Nucleus accumbens (tissue), 56 donors: ENCODE measurements at places on chromosomes 6 and 20.
A peak's percentile ranks its signal among the peaks of the same experiment; 100 is the strongest.

DNA sequence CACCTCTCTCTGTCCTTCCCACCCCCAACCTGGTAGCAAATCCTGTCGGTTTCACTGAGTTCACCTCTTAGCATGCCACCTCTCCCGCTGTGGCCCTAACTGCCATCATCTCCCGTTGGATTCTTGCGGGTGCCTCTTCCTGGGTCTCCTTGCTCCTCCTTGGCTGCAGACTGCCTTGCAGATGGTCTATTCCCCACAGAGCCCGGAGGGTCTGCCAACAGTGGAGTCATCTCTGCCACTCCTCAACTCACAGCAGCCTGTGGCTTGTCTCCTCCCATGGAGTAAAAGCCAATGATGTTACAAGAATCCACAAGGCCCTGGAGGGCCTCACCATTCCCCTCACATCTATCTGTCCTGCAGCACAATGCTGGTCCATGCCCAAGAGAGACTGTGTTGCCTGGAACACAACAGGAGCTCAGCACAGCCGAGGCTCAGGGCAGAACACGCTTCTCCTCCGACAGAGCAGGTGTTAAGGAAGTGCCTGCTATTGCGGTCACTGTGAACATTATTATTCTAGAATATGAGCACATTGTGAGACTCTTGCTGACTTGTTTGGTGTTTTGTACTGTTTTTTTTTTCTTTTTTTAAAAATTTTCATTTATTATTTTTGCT, 241.8 kb upstream of the SULF2 start:
- no peak for DNase-seq

GRCh38 chr6:35425284-35425683, 26.9 kb upstream of the FANCE start:
- no peak for DNase-seq

DNA sequence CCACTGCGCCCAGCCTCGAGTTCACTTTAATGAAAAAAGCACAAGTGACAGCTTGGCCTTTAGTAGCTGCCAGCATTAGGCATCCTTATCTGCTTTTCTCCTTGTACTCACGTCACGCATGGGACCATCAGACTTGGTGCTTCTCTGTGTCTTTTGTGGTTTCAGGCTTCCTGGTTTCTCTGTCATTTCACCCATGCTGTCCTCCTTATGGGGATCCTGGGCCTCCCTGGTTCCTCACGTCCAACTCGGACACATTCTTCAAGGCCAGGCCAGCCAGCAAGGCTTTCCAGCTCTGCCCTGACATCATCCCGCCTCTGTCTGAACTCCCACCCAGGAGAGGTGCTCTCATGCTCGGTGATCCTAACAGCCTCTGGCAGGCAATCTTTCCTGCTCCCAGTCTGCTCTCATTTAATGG, 83.2 kb downstream of the TIAM2 start:
- DNase-seq, result no peak

DNA sequence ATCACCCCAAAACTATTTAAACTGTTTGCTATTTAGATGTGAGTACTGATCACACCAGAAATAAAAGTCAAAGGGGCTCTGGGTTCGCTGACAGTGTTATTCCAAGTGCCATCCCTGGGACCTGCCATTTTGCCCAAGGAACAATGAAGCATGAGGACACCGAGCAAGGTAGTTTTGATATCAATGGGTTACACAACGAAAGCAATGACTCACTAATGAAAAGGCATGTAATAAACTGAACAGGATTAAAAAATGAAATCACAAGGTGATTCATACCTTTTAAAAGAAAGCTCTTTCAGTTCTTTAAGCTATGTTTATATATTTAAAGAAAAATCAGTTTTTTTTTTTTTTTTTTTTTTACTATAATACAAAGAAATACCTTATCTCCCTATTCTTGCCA, 102.0 kb downstream of the HS3ST5 start:
- no peak for DNase-seq

- peak; percentile 27 for DNase-seq
Measured at GRCh38 chr6:28634761-28635546, 109.3 kb downstream of the GPX5 start.

- DNase-seq, result no peak
Measured at GRCh38 chr6:18293076-18293904, 29.0 kb upstream of the DEK start.

GRCh38 chr6:136992113-136992512, 52.7 kb downstream of the IL20RA start:
- no peak for DNase-seq

GRCh38 chr6:56940977-56941376, 13.9 kb upstream of the BEND6 start:
- no peak for DNase-seq

DNA sequence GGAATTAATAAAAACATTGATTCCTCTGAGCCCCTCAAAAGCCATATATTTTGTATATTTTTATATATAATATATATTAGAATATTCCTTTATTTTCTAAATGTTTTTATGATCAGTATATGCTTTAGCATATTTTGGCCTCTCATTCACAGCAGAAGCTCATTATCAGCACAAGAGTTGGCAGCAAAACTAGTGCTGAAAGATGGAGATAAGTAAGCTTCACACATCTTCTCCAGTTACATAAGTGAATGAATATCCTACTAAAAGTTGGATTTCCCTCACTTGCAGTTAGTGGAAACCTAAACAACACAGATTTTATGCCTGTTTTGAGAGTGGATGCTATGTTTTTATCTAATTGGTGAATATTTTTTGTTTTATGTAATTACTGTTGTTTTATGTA, 1303.8 kb upstream of the ADGRB3 start:
- no peak for DNase-seq

GRCh38 chr6:130574146-130574545, 208.3 kb downstream of the TMEM200A start:
- DNase-seq, result no peak

GRCh38 chr6:3744901-3745470, 6.5 kb downstream of the PXDC1 start:
- DNase-seq, result no peak

DNA sequence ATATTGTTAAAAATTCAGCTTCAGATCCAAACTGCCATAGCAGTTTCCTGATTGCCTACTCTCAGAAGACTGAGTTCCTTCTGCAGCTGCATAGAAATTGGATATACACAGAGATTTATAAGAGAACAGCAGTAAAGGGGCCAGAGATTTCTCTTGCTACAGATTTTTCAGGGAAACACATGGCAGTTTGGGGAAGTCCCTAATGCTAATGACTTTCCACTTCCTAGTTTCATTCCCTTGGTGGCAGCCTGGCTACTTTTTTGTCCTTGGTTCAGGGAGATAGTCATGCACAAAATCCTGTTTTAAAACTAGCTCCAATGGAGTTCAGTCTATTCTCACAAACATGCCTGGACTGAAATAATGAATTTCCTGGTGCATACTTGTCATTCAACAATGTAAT, 125.3 kb upstream of the PLCB4 start:
- no peak for DNase-seq

- peak; percentile 5 for DNase-seq
Measured at GRCh38 chr6:107318100-107318736, 141.1 kb downstream of the PDSS2 start.

GRCh38 chr6:2665146-2666070, 85.3 kb downstream of the MYLK4 start:
- DNase-seq, result no peak

DNA sequence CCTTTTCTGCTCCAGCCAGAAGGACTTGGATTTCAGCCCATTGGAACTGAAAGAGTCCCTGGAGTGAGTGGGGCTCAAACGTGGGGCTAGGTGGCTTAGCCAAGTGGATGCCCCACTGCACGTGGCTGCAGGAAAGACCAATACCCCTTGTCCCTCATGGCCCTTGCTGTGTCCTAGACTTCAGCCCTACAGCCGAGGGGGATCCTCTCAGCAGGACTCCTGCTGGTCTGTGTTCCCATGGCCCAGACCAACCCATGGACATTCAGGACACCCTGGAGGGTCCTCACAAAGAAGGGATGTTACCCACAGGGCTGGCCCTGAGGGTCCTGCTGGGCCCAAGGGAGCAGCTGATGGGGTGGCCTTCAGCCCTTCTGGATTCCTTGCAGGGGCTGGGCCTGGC, 30.0 kb upstream of the PHACTR3 start:
- DNase-seq, result no peak

GRCh38 chr6:12393100-12393499, 102.9 kb downstream of the EDN1 start:
- DNase-seq, result no peak

- DNase-seq, result no peak
Measured at GRCh38 chr20:19288636-19289035, 76.2 kb downstream of the SLC24A3 start.

DNA sequence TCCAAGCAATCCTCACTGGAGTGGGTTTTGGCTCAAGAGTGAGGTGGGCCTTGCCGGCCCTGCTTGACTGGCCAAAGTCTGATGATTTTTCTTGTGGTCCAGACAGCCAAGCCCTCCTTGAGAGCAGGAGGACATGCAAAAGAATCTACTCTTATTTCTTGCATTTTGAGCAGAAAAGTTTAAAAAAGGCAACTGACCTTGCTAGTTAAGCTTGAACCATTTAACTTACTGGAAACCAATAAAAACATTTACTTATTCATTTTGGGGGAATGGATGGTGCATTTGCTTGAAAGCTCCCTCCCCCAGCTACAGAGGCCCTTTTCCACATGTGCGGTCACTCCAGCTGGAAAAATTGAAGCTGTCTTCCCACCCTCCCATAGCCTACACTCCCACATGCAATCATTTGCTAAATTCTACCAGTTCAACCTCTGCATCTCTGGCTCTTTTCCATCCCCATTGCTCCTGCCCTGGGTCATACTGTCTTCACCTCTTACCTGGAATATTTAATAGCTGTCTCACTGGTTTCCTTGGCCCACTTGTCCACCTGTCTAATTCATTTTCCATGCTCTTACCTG, 527.9 kb downstream of the DHX35 start:
- DNase-seq, result no peak

DNA sequence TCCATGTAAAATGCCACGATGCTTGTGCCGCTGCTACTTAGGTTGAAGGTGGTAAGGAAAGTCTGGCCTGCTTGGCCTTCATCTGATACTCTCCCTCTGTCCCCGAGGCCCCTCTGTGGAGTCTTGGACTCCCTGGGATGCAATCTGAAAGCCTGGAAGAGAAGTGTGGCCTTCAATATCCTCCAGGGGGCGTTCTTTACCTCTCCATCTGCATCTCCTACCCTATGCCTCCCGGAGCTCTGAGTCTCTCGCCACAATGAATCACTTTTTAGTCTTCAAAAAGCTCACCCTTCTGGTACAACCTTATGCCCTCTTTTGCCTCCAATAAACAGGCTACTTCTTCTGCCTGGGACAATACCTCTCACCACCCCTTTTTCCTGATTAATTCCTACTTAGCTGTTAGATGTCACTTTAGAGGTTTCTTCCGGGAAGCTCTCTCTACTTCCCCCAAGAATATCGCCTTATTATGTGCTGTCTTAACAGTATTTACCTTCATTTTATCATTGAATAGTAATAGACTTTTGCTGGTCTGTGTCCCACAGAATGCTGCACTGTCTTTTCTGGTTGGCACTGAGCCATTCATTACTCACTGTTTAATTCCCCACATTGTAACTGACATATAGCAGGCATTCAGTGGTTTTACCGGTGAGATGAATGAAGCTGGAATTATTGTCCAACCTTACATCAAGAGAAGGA, 13.9 kb upstream of the ATG5 start:
- no peak for DNase-seq

GRCh38 chr6:118864341-118865099, 29.4 kb upstream of the ASF1A start:
- DNase-seq, result no peak

DNA sequence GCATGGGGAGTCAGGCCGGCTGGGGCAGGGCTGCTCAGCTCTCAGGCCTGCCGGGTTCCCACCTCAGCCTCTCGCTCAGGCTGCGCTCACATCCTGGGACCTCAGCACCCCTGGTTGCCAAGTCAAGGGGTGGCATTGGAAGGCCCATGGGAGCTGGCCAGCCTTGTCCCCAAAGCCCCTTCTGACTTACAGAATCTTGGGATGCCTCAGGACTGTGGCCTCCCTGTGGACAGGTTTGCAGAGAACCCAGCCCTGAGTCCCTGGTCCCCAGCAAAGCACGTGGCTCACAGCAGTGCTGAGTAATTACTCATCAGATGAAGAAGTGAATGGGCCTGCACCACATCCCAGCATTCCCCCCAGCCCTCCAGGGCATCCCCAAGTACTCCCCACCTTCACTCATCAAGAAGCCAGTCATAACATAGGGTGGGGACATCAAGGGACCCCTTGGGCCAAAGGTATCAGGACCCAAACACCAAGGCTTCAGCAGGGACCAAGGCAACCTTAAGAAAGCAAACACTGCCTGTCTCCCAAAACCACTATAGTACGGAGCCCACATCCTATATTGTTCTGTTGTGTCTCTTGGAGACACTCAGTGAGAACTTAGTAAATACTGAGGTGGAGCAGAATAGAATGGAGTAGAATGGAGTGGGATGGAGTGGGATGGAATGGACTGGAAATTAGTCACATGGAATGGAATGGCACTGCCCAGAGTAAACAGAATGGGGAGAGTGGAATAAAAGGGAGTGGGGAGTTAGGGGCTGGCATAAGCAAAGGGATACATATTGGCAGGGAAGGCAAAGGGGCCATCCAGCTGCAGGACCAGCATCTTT, 3.6 kb downstream of the PGC start:
- DNase-seq, result no peak

DNA sequence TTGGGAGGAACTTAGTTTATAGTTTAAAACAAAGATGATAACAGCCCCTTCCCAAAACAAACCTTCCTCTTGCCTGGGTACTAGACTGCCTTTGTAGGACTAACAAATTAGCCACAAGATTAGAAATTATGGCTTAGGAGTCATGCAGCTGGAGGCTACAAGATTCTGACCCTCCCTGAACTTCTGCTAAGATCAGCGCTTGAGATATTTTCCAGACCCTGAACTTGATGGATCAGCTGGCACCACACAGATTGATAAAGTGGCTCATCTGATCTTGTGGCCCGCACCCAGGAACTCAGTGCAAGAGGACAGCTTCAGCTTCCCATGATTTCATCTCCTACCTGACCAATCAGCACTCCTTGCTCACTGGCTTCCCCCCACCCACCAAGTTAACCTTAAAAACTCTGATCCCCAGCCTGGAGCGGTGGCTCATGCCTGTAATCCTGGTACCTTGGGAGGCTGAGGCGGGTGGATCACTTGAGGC, 5.9 kb upstream of the SERINC3 start:
- DNase-seq, result no peak

- DNase-seq, result no peak
Measured at GRCh38 chr20:57382516-57382915, 8.7 kb upstream of the RBM38 start.

DNA sequence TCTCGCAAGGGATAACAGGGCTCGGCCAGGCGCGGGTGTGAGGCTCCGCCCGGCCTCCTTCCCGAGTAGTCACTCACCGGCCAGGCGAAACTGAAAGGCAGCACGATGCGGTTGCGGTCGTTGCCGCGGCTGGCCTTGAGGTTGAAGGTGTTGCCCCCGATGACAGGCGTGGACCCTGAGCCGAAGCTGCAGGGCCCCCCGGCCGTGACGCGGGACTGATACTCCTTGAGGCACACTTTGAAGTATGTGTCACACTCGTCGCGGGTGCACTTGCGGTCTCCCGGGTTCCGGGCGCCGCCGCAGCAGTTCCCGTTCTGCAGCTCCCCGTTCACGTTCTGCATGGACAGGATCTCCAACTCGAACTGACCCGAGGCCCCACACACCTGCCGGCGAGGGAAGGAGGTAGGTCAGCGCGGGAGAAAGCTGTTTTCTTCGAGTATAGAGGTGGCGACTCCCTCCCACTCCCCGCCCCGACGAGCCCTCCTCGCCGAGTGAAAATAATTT, 1.1 kb downstream of the JAG1 start:
- no peak for DNase-seq
